ENCODE measurements at places on chromosomes 11 and 22. TPM values are rescaled to one million over a fixed set of nuclear protein-coding genes. Genes with fewer than 3 reads are reported as not detected.

GRCh38 chr11:114230031-114230704 lies 66.0 kb upstream of the NNMT start:
- DNase-seq = no peak

DNA sequence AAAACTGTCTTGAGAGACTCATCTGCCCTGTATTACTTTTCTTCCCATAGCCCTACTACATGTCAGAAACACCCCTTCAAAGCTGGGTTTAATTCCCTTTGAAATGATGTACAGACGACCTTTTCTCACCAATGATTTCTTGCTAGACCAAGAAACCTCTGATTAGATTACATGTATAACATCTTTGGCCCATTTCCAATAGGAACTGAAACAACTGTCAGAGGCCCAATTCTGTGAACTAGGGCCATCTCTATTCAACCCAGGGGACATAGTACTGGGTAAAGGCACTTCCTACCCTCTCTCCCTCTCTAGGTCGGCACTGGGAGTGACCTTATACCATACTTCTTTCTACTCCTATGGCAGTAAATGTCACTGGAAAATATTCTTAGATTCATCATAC lies 19.4 kb downstream of the NPAT start:
- no peak for DNase-seq

GRCh38 chr11:38648604-38649003 lies 2050.6 kb upstream of the RAG2 start:
- no peak for DNase-seq

GRCh38 chr11:78268591-78269410 lies 80.1 kb downstream of the USP35 start:
- DNase-seq = no peak

DNA sequence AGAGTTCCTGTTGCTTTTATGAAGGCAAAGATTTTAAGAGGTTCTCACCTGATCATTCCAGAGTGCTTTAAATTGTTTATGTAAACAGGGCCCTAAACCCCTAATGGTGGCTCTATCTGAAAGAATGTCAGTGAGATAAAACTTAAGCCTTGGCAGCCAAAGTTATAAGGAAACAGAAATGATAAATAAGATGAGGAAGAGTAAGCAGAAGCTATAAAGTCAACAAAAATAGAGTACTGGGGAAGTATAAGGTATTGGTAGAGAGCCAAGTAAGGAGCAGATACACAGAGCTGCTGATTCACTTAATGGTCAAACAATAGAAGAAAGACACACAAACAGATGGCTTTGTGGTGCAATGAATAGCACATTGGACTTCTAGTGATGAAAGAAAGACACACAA lies 37.9 kb downstream of the TMPRSS5 start:
- DNase-seq = no peak

GRCh38 chr11:118091690-118092089 lies 4.9 kb upstream of the SMIM35 start:
- DNase-seq = no peak

- no peak for DNase-seq
These were observed 7.7 kb downstream of the MUC5AC start for GRCh38 chr11:1165256-1166041.

GRCh38 chr11:116600930-116601329 lies 171.9 kb downstream of the BUD13 start:
- no peak for DNase-seq

- no peak for DNase-seq
These were observed 32.4 kb upstream of the ARHGAP32 start for GRCh38 chr11:129224538-129224937.

Gene FIBIN
- total RNA-seq = 151 TPM

Gene RBM4B
- 13.2 TPM for total RNA-seq

Gene OTOG
- not detected for total RNA-seq

Gene FOLR3
- total RNA-seq = 0.50 TPM

Gene GSC2
- total RNA-seq = not detected

Gene C11orf42
- total RNA-seq = not detected

All from esophagus muscularis mucosa (tissue), 4 donors.